Mesothelial cell of epicardium (in vitro differentiated cells): ENCODE measurements at places on chromosomes 1 and 21. TPM values are rescaled to one million over a fixed set of nuclear protein-coding genes. Genes with fewer than 3 reads are reported as not detected.
A peak's percentile ranks its signal among the peaks of the same experiment; 100 is the strongest.

OPRD1 gene
- total RNA-seq: 0.27 to 0.66 TPM (median 0.34 TPM) in 3 replicates

DIO1 gene
- total RNA-seq: not detected in 3 replicates

NHLH1 gene
- total RNA-seq: 0.27 to 0.38 TPM (median 0.32 TPM) in 3 replicates

MCOLN2 gene
- total RNA-seq: 0.50 to 0.96 TPM (median 0.82 TPM) in 3 replicates

SPOCD1 gene
- total RNA-seq: 0.75 to 1.3 TPM (median 1.0 TPM) in 3 replicates

DMRTA2 gene
- 0.07 TPM in 1 of 3 replicates, not detected in the others for total RNA-seq

KCNA2 gene
- 0.58 to 1.1 TPM (median 0.63 TPM) in 3 replicates for total RNA-seq

PRELP gene
- 2.8 to 3.3 TPM (median 3.2 TPM) in 3 replicates for total RNA-seq

A3GALT2 gene
- 0.51 to 0.58 TPM (median 0.52 TPM) in 3 replicates for total RNA-seq

GUCA2B gene
- total RNA-seq: not detected in 3 replicates

THEM5 gene
- total RNA-seq: not detected in 3 replicates

DNA sequence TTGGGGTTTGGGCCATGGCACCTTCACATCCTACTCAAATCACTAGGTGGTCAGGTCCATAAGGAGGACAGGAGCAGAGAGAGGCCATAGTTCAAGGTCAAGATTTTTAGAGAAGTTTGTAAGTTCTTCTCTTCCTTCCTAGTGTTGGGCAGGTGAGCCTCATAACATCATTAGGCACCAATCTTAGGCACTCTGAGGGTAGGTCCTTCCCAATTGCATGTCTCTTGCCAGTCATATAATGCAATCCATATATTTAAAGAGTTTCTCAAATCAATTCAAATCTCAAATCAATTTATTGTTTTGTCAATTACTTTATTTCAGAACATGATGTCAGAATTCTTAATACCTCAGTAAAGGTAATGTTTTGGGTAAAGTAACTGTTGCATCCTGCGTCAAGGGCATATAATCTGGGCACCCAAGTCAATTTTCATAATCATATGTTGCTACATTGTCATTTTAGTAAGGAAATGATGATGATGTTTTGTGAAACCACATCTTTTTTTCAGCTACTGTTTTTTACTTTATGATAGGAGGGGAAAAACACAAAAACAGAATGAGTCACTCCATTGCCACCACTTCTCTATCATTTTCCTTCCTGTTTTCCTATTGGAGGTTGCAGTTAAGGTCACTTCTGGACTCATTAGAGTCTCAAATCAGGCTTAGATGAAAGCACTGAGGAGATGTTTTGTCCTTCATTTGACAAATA lies 122.7 kb downstream of the UCHL5 start:
- no peak for DNase-seq

DNA sequence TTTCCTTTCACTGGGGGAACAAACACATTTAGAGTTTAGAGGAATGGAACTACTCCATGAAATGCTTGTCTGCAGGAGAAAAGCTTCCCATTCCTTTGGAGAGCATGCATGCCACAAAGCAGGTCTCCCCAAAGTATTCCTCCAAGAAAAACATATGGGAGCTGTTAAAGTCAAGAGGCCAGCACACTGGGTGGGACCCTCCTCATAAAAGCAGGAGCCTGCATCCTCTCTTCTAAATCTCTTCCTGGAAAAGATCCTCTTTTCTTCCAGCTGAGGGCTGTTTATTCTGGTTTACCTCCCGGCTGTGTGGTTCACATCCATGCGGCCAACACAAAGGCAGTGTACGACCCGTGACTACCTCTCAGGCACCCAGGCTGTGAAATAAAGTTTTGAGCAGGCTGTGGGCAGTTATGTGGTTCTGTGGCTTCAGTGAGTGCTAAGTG lies 103.4 kb downstream of the TENT5C start:
- DNase-seq: no peak

- no peak for DNase-seq
Measured at GRCh38 chr1:155379631-155380090, 59.0 kb downstream of the RUSC1 start.

DNA sequence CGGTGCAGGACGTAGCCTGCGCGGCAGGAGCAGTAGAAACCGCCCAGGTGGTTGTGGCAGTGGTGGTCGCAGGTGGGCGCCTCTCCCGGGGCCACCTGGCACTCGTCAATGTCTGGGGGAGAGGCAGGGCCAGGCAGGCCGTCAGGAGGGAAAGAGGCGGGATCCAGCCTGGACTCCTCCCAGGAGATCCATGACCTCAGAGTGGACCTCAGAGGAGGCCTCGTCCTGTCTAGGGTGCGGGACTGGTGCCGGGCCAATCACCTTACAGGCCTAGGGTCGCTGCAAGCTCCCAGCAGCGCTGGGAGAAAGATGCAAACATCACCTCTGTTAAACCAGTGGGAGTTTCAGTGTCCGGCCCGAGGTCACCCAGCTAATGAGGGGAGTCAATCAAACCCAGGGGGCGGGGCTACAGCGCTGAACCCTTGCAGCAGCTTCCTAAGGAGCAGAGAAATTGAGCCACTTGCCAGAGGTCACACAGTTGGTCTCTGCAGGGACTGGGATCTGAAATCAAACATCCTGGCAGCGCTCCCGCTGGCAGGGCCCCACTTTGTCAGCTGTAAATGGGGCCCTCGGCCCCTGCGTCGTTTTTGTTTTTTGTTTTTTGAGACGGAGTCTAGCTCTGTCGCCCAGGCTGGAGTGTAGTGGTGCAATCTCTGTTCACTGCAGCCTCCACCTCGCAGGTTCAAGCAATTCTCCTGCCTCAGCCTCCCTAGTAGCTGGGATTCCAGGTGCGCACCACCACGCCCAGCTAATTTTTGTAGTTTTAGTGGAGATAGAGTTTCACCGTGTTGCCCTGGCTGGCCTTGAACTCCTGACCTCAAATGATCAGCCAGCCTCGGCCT lies 1.4 kb downstream of the MASP2 start:
- no peak for DNase-seq

DNA sequence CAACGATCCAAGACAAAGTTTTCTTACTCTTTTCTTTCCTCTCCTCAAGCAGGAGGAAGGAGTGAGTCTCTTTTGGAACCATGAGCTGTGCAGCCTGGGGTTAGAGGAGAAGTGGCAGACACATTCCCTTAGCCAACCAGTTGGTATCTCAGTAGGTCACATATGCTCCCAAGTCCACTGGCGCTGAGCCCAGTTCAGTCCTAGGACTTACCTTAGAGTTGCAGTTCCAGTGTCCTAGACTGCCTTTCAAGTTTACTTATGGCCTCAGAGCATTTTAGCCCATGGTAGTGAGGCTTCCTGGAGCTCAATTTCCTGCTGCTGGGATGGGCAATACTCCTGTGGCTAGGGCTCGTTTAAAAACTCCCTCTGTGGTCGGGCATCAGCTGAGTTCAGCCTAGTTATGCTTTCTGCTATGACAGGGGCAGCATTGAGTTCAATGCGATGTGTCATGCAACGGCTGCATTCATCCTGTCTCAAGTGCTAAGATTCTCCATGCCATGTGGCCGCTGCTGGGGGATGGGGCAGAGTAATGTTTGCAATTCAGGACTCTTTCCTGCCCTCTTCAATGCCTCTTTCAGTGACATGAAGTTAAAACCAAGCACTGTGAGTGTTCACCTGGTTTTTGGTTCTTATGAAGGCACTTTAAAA lies 103.8 kb downstream of the LRRC7 start:
- DNase-seq: no peak

DNA sequence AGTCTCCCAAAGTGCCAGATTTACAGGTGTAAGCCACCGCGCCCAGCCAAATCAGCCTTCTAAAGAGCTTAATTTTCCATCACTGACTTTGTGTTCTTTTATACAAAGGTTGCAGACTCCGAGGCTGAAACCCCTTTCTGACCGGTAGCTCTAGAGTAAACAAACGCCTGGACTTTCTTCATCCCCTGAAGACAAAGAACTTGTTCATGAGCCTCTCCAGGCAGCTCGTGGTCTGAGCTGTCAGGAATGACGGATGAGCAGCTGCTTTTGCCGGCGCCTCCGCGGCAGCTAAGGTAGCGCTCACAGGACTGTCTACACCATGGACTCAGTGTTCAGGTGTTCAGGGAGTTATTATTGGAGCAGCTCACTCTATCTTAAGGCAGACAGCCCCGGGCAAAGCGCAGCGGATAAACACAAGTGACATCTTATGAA lies 128.5 kb upstream of the ERRFI1 start:
- no peak for DNase-seq

GRCh38 chr1:169078163-169078883 lies 28.2 kb upstream of the ATP1B1 start:
- DNase-seq: no peak

- DNase-seq: no peak
Measured at GRCh38 chr1:38848071-38848470, 11.5 kb downstream of the RRAGC start.

DNA sequence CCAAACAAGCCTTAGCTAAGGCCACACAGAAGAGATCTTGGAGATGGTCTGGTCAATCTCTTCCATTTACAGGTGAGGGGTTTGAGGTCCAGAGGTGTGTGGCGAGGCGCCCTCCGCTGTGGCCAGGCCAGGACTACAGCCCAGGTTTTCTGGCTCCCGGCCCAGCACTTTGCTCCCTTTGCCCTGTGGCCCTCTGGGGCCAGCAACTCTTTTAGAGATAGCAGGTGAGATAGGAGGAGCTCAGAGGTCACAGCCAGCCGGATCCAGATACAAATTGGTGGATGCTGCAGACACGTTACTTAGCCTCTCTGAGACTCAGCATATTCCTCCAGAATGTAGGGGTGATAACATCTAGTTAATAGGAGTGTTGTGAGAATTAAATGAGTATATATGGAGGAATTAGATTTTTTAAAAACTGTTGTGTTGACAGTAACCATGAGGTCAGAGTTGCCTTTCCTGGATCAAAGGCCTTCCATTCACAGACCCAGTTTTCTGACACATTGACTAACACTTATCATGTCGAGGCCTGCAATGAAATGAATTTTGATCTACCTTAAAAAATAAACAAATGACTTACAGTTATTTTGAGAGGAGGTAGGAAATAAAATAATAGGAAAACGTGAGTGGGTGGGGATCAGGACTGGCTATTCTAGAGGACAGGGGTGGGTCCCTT lies 16.6 kb downstream of the TEX35 start:
- no peak for DNase-seq

- no peak for DNase-seq
Measured at GRCh38 chr1:2519029-2519685, 7.2 kb downstream of the PANK4 start.

- no peak for DNase-seq
Measured at GRCh38 chr1:218475275-218475674, 130.1 kb downstream of the TGFB2 start.

DNA sequence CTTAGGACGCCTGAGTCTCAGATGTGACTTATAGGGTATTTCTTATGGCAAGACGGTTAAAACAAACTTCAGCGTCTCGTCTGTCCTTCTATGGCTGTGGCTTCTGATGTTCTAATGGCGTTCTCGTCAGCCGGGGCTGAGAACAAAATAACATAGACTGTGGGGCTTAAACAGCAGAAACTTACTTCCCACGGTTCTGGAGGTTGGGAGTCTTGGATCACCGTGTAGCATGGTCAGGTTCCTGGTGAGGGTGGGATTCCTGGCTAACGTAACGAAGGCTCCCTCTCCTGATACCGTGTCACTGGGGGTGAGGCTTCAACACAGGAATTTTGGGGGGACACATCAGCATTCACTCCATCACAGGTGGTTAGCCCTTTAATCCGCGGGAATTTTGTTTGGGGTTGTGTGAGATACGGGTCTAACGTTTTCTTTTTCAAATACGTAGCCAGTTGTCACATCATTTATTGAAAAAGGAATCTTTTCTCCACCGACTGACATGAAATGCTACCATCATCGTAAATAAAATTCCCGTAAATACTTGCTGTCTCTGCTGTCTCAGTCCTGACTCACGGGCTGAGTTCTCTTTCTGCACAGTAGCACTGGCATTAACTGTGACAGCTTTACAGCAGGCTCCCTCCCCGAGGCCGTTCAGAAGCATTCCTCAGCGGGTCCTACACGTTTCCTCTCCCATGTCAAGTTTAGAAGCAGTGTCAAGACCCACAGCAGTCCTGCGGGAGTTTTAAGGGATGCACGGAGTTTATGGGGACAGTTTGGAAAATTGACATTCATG lies 8.1 kb upstream of the POFUT2 start:
- peak; percentile 47 for DNase-seq

- no peak for DNase-seq
Measured at GRCh38 chr1:232822530-232822929, 17.3 kb downstream of the MAP10 start.

GRCh38 chr21:42071146-42071737 lies at the start of gene UMODL1:
TSS of gene UMODL1 (plus strand) at chr21:42071317. CDS start at chr21:42071317, 0 bp downstream.
- DNase-seq: no peak

DNA sequence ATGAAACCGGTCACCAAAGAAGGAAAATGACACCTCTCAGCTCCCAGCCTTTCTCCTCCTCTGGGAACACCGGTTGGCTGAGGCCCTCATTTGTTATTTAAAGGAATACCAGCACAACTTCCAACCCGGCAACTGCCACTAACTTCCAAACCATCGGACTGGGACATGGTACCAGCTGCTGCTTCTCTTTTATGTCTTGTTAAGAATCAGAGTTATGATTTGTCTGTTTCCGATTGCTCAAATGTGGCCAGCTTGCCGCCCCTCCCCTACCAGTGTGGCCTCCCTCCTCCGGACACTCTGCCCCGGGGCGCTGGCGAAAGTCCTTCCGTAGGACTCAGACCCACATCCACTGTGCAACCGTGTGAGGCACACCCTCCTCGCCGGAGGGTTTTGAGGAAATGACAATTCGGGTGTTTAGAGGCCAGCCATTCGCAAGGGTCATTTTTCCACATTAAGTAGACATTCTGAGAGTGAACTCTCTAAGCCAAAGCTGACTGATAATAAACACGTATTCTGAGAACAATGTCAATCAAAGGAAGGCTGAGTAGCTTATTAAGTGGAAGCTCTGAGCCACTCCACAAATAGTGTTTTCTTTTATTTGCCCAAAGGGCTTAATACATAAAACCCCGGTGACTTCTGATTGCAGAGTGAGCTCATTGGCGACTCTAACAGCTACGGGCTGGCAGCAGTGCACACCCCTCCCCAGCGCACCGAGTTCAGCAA lies 5.5 kb downstream of the RIPK4 start:
- DNase-seq: no peak

DNA sequence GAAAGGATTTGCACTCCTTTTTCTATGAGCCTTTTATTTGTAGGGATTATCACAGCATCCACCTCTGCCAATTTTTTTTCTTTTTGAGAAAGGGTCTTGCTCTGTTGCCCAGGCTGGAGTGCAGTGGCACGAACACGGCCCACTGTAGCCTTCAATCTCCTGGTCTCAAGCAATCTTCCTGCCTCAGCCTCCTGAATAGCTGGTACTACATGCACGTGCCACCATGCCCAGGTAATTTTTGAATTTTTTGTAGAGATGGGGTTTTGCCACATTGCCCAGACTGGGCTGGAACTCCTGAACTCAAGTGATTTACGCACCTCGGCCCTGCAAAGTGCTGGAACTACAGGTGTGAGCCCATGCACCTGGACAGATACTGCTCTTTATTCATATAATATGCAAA lies 2.1 kb downstream of the SAMSN1 start:
- no peak for DNase-seq
